ENCODE measurements at places on chromosomes 1 and 21.

- DNase-seq, result no peak
These were observed 8.1 kb downstream of the RGS8 start for GRCh38 chr1:182676274-182676673.

- DNase-seq, result no peak
These were observed 85.8 kb downstream of the GPR161 start for GRCh38 chr1:168050880-168051279.

DNA sequence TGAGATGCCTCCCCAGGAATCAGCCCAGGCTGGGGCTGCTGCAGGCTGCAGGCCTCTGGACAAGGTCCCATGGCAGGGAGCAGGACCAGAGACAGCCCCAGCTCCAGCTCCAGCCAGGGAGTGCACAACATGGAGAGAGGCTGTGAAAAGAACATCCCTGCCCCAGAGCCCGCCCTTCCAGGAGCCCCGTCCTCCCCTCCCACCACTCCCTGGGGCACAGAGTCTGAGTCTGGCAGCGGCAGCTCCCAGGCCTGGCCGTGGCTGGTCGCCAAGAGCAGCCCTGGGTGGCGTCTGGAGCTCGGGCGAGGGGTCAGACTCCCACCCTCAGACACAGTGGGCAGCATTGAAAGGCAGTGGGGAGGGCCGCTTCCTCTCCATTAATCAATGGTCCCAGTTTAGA is 37.8 kb downstream of the MEGF6 start:
- no peak for DNase-seq

GRCh38 chr1:95207223-95207935 is 26.6 kb upstream of the RWDD3 start:
- DNase-seq, result no peak

- no peak for DNase-seq
These were observed 56.3 kb downstream of the MORN1 start for GRCh38 chr1:2334883-2335534.

DNA sequence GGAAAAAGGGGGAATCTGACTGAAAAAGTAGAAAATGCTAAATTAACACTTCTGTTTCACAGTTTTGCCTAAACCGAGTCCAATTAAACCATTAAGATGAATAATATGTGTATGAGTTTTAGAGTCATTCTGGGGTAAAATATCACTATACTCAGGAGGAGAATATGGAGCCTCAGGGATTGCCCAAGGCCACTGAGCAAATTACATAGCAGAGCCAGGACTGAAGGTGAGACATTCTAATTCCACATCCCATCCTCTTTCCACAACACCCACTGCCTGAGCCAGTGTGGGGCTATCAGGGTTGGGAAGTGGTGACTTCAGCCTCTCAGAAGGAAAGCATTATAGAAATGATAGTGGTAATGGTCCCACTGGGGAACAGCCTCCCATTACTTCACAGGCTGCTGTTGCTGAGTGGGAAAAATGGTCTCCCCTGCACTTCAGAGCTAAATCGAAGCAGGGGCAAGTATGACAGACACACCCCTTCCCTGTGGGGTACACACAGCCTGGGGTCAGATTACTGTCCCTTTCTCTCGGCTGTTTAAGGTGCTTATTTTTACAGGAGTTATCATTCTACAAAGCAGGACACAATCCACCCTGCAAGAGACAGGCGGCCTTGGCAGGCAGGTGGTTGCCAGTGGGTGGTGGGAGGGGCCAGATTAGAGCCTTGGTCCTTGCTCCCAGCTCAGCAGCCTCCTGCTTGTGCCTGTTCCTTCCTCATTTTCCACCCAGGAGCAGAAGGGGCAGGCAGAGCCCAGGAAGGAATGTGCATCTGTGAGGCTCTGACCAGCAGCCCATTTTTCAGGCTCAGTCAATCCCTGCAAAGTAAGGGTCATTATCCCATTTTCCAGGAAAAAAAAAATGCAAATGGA is 9.5 kb upstream of the BCAR3 start:
- DNase-seq, result no peak

- no peak for DNase-seq
These were observed 13.4 kb downstream of the OR10R2 start for GRCh38 chr1:158485455-158485854.

- DNase-seq, result no peak
These were observed 126.4 kb downstream of the CLIC6 start for GRCh38 chr21:34795175-34795547.

GRCh38 chr1:38004284-38005108 is 818 bp downstream of the FHL3 start:
- no peak for DNase-seq

DNA sequence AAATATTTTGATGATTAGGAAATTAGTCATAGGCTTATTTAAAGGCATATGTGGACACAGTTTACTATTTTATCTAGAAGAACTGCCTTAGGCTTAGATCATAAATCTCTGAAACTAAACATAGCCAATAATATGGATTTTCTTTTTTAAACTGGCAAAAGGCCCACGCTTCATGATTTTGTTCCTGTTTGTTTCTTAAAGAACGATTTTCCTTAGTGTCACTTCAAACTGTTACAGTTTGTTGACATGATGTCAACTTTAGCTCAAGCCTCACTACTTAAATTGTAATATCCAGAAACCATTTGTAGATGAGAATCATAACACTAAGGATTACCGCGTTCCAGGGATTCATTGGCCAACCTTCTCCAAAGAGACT is 322.6 kb downstream of the HHIPL2 start:
- DNase-seq, result no peak

- DNase-seq, result no peak
These were observed 15.6 kb downstream of the TGFBR3 start for GRCh38 chr1:91870322-91870721.

Data from hypothalamus (tissue), 51 donors.